ENCODE measurements at places on chromosomes 3 and 15.

DNA sequence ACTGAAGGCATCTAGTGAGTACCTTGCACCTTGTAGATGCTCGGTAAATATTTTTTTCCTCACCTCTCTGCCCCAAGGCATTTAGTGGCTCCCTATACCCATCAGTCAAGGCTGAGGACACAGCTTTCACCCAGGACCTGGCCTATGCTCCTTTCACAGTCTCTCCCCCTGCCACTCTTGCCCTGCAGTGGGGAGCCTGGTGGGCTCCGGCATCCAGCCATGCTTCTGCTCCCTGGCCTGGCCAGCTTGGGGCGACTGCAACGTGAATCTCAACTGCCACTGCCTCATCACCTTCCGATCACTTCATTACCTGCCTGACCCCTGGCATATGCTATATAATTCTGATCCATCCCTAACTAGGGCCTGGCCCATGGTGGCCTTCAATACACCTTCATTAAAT, 735 bp upstream of the CX3CR1 start:
- peaks cover 6% of the 10 kb centered on the region for H3K4me1 ChIP-seq
- H3K4me3 ChIP-seq: no peak overlapping the region
- H3K36me3 ChIP-seq: no peaks in the 10 kb centered on the region
- DNase-seq: no peak
- H3K27me3 ChIP-seq: no peaks in the 10 kb centered on the region

DNA sequence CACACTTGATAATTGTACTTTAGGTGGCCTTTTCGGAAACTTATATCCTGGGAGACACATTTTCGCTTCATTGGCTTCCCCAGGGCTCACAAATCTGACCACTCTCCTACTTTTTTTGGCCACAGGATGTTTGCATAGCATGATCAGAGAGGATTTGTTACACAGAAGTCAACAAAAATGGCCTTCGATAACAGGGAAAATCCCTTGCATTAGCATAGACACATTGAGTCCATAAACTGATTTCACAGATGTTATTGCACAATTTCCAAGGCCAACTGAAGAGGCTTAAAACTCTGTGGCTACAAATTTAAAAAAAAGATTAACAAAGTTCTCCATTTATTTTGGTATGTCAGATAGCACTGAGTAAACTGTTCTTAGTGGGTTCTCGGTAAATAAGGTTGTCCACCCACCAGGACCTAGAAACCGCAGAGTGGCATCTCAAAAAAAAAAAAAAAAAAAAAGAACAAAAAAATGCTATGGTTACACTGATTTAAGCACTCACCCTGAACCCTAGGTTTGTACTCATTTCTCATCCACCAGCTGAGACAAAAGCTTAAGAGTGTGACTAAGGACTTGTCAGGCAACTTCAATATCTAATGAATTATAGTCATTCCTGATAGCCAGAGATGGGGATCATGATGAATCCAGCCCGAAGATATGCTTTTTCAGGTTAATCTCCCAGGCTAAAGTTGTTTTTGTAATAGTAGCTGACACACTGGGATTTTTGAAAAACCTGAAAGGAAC, 188.9 kb upstream of the SYNPR start:
- no peak overlapping the region for H3K4me3 ChIP-seq
- no peaks in the 10 kb centered on the region for H3K27me3 ChIP-seq
- no peak overlapping the region for H3K27ac ChIP-seq
- DNase-seq: no peak

DNA sequence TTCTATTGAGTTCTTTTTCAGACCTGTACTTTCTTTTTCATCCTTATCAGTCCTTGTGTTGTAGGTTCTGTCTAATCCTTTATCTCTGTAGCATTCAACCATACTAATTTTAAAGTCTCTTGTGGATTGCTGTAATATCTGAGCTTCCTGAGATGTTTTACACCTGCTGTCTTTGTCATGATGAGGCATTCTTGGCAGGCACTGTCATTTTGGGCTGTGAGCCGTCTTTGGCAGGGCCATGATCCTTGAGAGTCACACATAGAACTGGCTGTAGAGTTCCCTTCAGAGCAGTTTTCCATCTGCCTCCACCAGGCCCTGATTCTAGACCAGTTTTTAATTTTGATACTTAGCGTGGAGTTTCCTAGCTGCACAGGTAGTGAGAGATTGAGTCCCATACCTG, 6.7 kb downstream of the EFCC1 start:
- DNase-seq: no peak
- peaks cover 19% of the 10 kb centered on the region for H3K4me1 ChIP-seq
- H3K4me3 ChIP-seq: no peak overlapping the region
- H3K27ac ChIP-seq: no peak overlapping the region

DNA sequence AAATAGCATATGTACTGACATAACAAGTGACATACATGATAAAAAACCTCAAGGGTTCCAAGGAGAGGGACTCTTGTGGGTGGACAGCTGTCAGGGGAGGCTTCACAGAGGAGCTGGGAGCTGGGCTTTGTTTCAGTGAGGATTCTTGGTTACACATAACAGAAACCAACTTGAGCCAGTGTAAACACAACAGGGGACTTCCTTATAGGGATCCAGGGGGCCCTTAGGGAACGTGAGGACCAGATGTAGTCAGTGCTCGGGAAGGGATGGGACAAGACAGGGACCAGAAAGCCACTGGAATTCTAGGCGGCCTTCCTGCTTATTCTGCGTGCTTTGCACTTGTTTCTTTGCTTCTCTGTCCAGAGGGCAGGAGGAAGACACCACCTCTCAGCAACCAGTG, 34.9 kb downstream of the SNAPC5 start:
- H3K4me1 ChIP-seq: peaks cover 18% of the 10 kb centered on the region
- H3K27me3 ChIP-seq: no peaks in the 10 kb centered on the region
- H3K4me3 ChIP-seq: no peak overlapping the region
- H3K27ac ChIP-seq: no peak overlapping the region
- DNase-seq: no peak
- H3K36me3 ChIP-seq: peaks cover 20% of the 10 kb centered on the region

DNA sequence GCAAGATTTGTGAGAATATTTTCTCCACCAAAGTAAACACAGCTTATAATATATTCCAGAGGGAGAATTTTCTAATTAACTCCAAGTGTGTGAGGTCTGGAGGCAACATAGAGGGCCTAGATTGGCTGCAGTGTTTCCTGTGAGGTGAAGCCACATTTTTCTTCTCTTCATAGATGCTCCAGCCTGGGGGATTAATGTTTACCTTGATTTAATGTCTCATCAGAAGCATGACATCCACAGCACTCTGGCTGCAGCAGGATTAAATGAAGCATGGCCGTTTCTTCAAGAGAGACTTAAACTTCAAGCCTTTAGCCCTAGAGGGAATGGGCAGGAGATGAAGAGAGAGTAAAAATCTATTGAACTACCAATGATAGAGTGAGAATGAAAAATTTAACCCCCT, 137.9 kb upstream of the ZBTB20 start:
- H3K27me3 ChIP-seq: no peaks in the 10 kb centered on the region
- H3K36me3 ChIP-seq: no peaks in the 10 kb centered on the region
- no peak overlapping the region for H3K4me3 ChIP-seq
- no peak overlapping the region for H3K27ac ChIP-seq
- peaks cover 2% of the 10 kb centered on the region for H3K4me1 ChIP-seq

DNA sequence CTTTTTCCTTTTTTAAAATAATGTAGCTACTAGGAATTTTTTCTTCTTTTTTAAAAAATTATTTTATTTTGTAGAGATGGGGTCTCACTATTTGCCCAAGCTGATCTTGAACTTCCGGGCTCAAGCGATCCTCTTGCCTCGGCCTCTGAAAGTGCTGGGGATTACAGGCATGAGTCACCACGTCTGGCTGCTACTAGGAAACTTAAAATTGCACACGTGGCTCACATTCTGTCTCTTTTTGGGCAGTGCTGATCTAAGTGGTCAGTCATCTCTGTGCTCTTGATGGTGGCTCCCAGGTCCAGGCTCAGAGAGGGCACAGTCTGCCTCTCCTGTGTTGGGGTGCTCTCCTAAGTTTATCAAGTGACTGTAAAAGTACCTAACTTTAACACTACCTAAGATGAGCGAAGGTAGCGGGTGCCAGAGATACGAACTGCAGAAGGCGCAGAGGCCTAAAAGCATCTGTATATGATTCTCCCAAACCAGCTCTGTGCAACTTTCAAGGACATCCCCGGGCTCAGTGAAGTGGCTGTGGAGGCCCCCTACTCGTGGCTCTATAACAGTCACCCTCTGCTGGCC, 52.9 kb upstream of the SEC13 start:
- H3K27me3 ChIP-seq: peaks cover 5% of the 10 kb centered on the region
- H3K4me3 ChIP-seq: no peak overlapping the region
- no peak for DNase-seq
- no peak overlapping the region for H3K27ac ChIP-seq
- H3K36me3 ChIP-seq: no peaks in the 10 kb centered on the region

- H3K4me1 ChIP-seq: no peaks in the 10 kb centered on the region
- no peak within 1 kb of the TSS for H3K27ac ChIP-seq
- no peaks in the 10 kb centered on the region for H3K36me3 ChIP-seq
- peaks cover 42% of the 10 kb centered on the region for H3K27me3 ChIP-seq
- H3K4me3 ChIP-seq: peak within 1 kb of the TSS; percentile 37
Measured at GRCh38 chr3:133038089-133038730, at the start of gene TMEM108. TMEM108 (plus strand) TSS chr3:133038391.

Measured in activated naive CD4-positive, alpha-beta T cell treated with anti-CD3 and anti-CD28 coated beads for 36 hours (primary cell).